Skin of body (tissue), 3 donors: ENCODE measurements at places on chromosomes 12 and 14. TPM values are rescaled to one million over a fixed set of nuclear protein-coding genes. Genes with fewer than 3 reads are reported as not detected.
A peak's percentile ranks its signal among the peaks of the same experiment; 100 is the strongest.

GRCh38 chr12:64451687-64452558, at the start of gene TBK1:
TBK1 (plus strand) TSS chr12:64452120; CDS start chr12:64455871, 3,751 bp downstream.
- peak; percentile 51 for DNase-seq

GRCh38 chr12:9134981-9135628, 19.4 kb upstream of the A2M start:
- DNase-seq = no peak

DNA sequence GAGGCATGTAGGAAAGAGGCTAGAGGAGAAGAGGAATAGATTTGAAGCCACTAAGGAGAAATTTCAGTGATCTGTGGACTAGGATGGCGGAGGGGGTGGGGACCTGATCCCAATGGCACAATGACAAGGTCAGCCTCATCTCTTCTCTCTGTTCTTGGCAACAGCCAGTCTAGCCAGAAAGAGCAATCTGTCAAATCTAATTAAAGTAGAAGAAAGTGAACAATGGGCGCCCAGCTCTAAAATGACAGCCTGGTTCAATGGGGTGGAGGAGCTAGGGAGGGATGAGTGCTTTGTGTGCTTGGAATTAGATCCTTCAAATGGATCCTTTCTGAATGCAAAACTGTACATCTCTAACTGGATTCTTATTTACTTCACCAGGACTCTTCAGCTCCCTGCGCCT, 37.2 kb upstream of the TUBA1C start:
- DNase-seq = no peak

DNA sequence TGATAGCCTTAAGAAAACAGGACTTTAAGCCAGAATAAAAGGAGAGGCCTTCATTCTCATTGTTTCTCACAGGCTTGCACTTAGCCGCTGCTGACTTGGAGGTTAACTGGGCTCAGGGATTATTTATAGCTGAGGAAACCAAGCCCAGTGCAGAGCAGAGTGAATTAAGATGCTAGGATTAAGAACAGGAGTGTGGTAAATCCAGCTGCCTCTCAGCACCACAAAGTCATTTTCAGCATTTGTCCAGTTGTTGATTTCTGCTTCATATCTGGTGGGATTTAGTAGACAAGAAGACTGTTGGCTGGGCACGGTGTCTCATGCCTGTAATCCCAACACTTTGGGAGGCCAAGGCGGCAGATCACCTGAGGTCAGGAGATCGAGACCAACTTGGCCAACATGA, 14.3 kb upstream of the KRT73 start:
- DNase-seq = no peak

- DNase-seq = no peak
Measured at GRCh38 chr12:94062796-94063635, 85.4 kb upstream of the PLXNC1 start.

GRCh38 chr14:94025720-94026119, 420 bp upstream of the OTUB2 start:
- no peak for DNase-seq

- DNase-seq = no peak
Measured at GRCh38 chr14:96991226-96991625, 194.0 kb downstream of the VRK1 start.

DNA sequence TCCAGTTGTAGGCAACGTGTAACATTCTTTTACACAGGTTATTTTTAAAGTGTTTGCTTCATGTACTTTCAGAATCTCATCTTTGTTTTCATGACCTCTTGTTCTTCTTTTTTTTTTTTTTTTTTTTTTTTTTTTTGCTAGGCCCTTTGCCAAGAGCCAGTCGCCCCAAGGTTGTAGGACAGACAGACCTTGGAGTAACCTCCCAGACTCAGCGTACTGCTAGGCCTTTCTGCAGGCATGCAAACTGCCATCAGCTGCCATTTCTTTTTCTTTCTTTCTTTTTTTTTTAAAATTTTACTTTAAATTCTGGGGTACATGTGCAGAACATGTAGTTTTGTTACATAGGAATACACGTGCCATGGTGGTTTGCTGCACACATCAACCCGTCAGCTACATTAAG, 452.3 kb upstream of the MDGA2 start:
- DNase-seq = no peak

- no peak for DNase-seq
Measured at GRCh38 chr14:21915826-21916225, 242.2 kb upstream of the OR4E1 start.

DNA sequence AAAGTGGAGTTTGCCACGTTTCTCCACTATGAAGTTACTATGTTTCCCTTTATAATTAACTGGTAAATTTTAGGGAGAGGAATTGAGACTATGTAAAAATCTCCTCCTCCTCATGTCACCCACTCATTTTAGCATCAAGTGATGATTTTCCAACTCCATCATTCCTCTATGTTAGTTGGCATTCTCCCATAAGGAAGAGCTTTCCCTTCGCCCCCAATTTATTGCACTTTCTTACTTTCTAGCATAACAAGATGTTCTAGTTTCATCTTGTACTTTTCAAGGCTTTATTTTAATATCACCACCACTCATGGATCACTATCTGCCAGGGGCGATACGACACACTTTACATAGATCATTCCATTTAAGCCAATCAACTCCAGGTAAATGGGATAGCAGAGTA, 97.1 kb downstream of the RPS6KA5 start:
- no peak for DNase-seq

DNA sequence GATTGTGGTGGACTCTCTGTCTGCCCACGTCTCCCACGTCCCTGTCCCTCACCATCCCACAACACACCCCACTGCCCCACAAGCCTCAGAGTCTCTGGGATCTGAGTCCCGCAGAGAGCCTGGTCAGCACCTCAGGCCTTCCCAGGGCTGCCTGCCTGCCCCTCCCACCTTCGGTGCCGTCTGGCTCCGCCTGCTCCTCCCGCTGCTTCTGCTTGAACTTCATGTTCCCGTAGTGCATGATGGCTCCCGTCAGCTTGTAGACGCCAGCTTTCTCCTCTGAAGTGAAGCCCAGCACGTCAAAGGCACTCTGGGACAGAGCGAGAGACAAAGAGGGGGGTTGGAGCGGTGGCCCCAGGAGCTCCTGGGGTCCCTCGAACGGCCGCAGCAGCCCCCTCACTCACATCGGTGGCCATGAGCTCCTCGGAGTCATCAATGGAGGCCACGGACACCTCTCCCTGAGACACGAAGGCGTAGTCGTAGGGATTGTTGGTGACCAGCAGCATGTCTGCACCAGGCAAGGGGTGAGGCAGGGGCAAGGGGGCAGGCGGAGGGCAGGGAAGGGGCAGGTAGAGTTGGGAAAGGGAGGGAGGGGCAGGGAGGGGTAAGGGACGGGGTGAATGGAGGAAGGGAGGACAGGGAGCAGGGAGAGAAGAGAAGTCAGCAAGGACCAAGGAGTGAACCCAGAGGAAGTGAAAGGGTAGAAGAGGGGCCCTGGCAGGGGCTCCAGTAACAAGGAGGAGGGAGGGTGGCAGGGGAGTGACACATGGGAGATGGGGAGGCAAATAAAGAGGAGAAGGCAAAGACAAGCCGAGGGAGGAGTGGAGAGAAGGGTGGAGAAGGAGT, 5.6 kb downstream of the MYH6 start:
- DNase-seq = no peak

DNA sequence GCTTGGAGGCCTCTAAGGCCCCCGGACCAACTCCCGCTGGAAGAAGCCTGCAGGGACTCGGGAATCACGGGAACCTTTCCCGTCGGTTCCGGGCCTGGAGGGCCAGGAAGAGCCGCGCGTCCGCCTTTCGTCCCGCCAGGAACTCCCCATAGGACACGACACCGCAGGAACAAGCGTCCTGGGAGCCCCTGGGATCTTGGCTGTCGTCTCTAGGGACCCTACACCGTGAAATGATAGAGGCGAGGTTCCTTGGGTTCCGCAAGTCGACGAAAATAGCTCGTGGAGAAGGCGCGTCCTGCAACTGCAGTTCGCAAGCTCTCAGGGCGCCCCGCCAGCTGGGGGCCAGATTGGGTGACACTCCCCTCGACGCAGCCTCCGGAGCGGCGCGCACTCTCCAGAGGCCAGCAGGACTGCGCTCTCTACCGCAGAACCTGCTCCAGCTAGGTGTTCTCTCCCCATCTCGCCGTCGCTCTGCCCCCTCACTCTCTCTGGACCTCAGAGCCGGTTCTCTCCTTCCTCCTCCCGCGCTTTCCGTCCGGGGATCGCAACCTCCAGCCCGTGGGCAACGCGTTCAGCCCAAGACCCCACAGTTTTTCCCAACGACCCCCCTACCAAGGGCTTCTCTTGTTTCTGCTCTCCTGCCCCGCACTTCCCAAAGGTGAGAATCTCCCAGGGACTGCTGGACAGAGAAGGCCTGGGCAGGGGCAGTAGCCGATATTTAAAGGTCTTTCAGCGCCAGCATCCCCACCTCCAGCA, 776 bp downstream of the BMP4 start:
- DNase-seq = peak; percentile 24

GRCh38 chr14:103546652-103547454, 15.6 kb downstream of the BAG5 start:
- peak; percentile 45 for DNase-seq

- DNase-seq = no peak
Measured at GRCh38 chr12:117216686-117217085, 26.4 kb upstream of the FBXO21 start.

GRCh38 chr14:50647282-50647681, 20.8 kb downstream of the SAV1 start:
- no peak for DNase-seq

Gene ITGB7
- total RNA-seq = 2.5 TPM

Gene DBX2
- total RNA-seq = 0.10 TPM

Gene ESR2
- total RNA-seq = 1.5 TPM

Gene PGF
- 6.3 TPM for total RNA-seq

Gene TSPAN9
- total RNA-seq = 34.3 TPM

Gene NRIP2
- 0.79 TPM for total RNA-seq

Gene SETD1B
- total RNA-seq = 5.3 TPM

Gene PLEKHG7
- not detected for total RNA-seq

Gene KRT72
- 12.0 TPM for total RNA-seq

Gene GPRC5A
- total RNA-seq = 2.8 TPM

Gene REP15
- total RNA-seq = 0.79 TPM

Gene NPFF
- 0.59 TPM for total RNA-seq
